ENCODE measurements at places on chromosomes 2 and 18.

DNA sequence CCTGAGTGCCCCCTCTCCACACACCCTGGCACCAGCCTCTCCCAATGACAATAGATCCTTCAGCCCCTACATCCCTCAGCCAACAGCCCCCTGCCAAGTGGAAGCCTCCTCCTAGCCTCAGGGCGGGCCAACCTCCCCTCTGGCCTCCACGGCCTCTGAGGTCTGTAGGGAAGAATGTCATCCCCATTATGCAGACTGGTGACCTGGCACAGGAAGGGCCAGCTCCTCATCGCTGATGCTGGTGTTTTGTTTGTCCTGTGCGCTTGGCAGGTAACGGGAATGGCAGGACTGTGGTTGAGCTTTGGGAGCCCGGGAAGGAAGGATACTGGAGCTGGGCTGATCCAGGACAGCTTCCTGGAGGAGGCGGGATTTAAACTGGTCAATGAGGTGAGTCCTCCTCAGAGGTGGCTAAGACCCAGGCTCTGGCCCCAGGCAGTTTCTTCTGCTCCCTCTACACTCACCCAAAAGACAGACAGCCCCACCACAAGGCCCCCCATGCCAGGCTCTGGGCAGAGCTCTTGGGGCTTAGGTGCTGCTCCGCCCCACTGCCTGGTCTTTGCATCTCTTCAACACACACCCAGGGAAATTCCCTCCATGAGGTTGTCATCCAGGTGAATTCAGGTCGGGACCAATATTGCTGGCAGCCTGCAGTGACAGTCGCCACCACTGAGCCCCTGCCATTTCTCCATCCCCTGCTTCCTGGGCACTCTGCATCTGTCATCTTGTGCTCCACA is 75.2 kb upstream of the SMAD7 start:
- no peak for DNase-seq

DNA sequence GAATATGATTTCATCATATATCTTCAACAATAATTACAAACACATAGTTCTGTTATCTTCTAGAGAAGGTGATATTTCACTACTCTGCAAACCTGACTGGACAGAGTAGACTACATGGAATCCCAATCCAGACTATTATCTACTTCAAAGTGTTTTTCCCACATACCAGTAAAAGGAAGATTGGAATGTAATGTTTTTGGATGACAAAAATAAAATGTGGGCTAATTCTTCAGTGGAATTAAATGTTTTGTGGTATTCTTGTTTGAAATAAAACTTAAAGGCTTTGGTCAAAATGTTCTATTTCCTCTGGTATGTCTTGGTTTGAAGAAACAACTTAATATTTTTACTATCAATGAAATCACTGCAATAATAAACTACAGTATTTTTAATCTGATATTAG is 22.1 kb downstream of the COL5A2 start:
- DNase-seq = no peak

- DNase-seq = no peak
These were observed 43.8 kb downstream of the ARL6IP6 start for GRCh38 chr2:152762202-152762601.

DNA sequence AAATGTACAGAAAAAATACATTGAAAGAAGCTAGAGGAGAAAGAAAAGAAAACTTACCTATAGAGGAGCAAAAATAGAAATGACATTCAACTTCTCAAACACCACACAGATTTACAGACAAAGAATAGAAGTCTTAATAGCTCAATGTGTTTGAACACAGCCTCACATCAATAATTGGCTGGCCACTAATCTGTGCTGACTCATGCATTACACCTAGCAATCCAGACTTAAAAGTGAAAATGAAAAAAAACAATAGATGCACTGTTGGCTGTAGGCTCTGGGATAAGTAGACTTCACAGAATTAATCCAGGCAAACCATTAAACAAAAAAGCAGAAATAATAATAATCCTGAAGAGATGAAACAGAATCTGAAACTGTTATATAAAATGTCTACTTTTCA is 961.3 kb upstream of the CELF4 start:
- no peak for DNase-seq

GRCh38 chr2:86809481-86810121 is 18.9 kb upstream of the CD8A start:
- no peak for DNase-seq

- DNase-seq = no peak
These were observed 51.3 kb downstream of the ZAP70 start for GRCh38 chr2:97764559-97765263.

DNA sequence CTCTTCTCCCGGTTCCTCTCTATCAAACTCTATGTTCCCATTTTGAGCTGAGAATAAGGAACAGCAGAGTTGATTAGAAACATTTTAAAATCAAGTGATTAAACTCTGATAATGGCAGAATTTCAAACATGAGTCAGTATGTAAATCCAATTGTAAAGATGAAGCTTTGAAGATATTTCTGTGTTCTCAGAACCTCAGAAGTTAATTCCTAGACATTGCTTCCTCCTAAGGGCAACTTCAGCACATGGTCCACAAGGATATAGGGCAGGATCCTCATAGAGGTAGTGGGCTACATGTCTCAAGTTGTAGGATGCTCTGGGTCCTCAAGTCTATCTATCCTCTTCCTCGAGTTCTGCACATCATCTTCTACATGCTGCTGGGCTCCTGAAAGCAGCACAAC is 46.3 kb downstream of the QPCT start:
- no peak for DNase-seq

GRCh38 chr2:219126555-219126954 is 34.1 kb downstream of the NHEJ1 start:
- no peak for DNase-seq

- DNase-seq = no peak
These were observed 9.3 kb downstream of the HADHA start for GRCh38 chr2:26235089-26235488.

- DNase-seq = no peak
These were observed 47.5 kb downstream of the GAREM1 start for GRCh38 chr18:32422978-32423740.

GRCh38 chr2:64114063-64114911 is 29.9 kb downstream of the PELI1 start:
- DNase-seq = no peak

- DNase-seq = no peak
These were observed 175.7 kb downstream of the PIEZO2 start for GRCh38 chr18:10973567-10974203.

DNA sequence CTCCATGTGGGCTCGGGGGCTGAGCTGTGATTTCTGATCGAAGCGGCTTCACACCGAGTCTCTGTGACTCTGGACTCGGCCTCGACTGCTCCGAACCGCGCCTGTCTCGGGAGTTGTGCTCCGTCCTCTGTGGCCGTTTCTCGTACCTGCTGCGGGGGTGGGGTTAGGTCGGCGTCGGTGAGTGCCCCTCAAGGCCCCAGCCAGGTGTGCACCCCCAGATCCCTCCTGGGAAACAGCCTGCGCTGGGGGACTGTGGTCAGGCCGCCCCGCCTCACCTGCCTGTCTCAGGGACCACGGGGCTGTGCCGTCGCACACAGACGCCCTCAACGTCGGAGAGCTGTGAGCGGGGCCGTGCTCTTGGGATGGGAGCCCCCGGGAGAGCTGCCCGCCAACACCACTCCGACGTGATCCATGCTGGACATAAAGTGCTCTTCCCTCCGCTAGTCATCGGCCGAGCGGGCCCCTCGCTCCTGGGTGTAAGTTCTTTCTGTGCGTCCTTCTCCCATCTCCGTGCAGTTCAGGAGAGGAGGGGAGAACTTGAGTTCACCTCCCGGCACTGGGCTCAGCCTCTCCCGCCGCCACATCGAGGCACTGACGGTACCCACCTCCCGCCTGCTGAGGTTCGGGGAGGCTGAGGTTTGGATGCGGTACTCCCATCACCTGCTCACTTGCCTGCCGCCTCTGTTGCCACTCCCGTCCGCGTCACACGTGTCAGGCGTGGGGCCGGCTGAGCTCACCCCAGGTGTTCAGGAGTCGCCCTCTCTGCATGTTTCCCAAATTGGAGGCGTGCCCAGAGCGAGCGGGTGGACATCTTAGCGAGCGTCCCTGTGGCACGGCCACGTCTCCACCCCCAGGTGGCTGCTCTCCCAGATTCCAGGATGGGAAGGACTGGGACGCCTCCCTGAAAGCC is 55.7 kb downstream of the CTDP1 start:
- no peak for DNase-seq

DNA sequence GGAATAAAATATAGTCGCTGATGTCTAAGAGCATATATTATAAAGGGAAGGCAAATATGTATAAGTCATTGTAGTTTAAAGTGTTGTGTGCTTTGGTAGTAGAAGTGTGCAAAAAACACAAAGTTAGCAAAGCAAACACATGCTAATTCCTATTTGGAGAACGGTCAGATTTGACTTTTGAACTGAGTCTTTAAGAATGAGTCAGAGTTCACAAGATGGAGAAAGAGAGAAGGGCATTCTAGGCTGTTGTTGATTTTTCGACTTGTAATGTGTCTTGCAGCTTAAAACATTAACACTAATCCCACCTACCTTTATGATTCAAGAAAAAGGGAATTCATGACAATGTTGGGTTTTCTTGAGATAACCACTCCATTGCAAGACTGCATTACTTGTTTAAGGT is 98.1 kb downstream of the CRIM1 start:
- DNase-seq = no peak

All from stimulated activated CD4-positive, alpha-beta T cell treated with anti-CD3 and anti-CD28 coated beads, Interleukin-1b, Interleukin-23, amount 100 ng/mL, for 1 hour (primary cell).